ENCODE measurements at places on chromosomes 7 and 10.

DNA sequence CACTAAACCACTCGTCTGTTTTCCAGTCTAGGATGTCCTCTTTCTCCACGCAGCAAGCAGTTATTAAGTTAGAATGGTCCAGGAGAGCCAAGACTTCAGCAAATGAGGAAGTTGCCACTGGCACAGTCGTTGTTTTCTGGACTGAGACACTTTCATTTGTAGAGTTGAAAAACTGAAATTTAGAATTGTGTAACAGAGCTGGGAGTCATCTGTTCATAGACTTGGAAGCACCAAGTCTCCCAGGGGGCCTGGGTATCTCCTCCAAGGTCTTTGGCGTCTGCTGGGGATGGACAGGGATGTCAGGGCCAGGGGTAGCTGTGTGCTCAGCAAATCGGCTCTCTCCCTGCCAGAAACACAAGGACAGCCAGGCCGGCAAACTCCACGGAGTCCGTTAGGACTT is 208.4 kb downstream of the FANK1 start:
- no peak for DNase-seq

DNA sequence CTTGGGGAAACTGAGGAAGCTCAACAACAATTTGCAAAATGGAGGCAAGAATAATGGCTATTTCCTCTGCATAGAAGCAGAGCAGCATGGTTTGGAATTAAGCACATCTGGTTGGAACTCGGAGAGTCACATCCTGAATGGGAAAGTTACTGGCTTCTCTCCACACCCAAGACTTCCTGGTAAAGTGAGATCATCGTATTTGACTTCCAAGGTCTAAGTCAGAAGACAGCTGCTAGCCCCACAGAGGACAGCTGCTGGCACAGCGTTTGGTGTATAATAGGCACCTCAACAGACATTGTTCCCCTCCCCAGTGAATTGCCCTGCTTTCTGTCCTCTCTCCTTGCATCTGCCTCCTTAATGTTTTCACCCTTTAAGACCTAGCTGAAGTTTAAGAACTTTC is 37.0 kb upstream of the NRF1 start:
- no peak for DNase-seq

- DNase-seq, result no peak
Measured at GRCh38 chr10:99370993-99371392, 41.8 kb downstream of the CNNM1 start.

DNA sequence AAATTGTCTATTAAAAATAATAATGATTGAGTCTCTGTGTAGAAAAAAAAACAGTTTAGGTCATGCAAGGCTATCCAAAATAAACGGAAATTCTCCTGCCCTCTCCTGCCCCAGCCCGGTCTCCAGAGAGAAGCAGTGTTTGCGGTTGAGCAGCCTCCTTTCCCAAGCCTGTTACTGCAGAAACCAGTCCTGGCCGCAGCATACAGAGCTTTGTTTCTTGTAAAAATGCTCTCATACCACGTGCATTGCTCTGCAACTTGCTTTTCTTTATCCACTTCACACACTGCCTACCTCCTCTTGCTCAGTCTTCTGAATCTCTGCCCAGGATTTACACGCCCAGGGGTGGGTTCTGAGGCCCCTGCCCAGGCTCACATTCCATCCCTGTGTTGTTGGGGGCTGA is 34.4 kb upstream of the CUL1 start:
- DNase-seq, result no peak

DNA sequence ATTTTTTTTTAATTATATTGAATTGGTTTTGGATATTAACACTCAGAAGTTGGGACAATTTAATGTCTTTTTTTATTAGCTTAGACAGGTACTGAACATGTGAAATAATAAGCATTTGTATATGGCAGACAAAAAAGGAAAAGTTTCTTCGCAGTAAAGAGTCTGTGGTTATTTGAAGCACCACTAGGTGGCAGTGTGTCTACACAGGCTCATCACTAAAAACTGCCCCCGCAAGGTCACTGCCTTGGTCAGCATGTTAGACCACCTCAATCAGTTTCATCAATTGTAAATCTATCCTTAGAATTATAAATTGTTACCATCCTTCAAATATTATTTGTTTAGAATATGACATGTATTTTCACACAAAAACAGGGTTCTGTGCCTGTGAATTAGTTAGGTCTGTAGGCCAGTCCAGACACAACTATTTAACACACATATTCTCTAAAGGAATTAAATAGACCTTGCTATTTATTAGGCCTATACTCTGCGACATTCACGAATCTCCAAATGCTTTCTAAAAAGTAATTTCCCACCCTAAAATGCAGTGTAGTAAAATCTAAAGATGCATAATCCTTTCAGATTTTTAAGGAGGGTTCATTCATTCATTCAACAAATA is 17.0 kb downstream of the PNLIPRP3 start:
- DNase-seq, result no peak

GRCh38 chr10:10886861-10887531 is 130.7 kb upstream of the CELF2 start:
- DNase-seq, result no peak

- no peak for DNase-seq
Measured at GRCh38 chr10:72075376-72076115, 12.8 kb downstream of the SPOCK2 start.

DNA sequence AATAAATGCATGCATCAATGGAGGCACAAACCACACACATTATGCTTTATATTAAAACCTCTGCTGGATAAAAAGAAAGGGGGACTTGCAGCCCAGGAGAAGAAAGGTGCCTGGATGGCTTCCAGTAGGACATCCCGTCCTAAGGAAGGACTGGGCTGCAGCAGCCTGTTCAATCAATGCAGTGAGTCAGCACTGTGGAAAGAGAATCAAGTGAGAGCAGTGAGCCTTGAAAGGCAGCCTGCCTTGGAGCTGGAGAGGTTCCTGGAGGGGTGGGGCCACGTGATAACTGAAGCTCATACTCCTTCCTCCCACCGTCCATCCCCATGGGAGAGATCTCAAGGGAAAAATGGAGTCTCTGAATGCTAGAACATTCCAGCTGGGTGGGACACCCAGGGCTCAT is 501.2 kb downstream of the ADRA2A start:
- DNase-seq, result no peak

GRCh38 chr7:107353701-107354100 is 116.2 kb upstream of the GPR22 start:
- DNase-seq, result no peak

GRCh38 chr7:70097645-70098044 is 499.4 kb downstream of the AUTS2 start:
- no peak for DNase-seq

GRCh38 chr10:110531687-110532086 is 34.0 kb downstream of the DUSP5 start:
- DNase-seq, result no peak

DNA sequence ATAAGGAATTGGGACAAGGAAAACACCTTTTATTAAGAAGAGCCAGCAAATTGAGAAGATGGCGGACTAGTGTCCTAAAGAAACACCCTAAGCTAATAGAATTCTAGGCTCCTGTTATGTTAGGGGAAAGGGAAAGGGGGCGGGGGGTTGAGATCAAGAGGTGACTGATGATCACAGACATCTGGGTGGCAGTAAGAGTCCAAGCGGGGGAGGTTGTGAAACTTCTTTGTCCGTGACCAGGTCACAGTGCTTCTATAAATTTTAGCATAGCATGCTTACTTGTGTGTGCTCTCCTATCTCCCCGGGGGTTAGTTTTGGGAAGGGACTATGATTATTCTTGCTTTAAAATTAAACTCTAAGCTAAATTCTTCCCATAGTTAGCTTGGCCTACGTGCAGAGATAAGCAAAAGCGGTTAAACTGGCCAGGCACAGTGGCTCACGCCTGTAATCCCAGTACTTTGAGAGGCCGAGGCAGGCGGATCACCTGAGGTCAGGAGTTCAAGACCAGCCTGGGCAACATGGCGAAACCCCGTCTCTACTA is 262.1 kb downstream of the SKIDA1 start:
- DNase-seq, result no peak

DNA sequence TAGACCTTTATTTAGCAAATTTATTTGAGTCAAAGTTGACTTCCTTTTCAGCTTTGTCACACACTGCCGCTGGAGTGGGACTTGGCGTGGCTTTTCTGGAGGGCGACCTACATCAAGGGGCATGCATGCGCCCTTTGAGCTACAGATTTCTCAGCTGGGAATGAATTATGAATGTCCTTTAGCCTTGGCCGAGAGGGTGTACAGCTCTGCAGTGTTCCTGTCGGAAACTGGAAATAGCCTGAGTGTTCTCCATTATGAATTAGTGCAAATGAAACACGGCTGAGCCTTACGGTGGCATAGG is 79.7 kb downstream of the GLRX3 start:
- DNase-seq, result no peak

DNA sequence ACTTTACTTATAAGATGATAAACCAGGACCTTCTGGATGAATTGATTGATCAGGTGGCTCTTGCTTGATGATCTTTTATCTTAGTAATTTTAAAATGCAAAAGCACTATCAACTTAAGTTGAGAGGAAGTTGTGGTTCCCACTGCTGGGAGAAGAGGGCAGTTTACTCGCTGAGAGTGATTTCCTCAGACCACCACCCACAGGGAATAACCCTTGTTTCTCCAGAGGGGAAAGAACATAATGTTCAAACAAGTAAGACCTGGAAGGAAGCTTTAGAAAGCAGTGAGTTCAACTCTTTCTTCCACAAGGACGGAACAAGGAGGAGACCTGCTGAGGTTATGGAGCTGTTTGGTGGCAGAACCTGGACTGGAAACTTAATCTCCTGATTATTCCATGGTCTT is 138.7 kb downstream of the FAM204A start:
- no peak for DNase-seq

DNA sequence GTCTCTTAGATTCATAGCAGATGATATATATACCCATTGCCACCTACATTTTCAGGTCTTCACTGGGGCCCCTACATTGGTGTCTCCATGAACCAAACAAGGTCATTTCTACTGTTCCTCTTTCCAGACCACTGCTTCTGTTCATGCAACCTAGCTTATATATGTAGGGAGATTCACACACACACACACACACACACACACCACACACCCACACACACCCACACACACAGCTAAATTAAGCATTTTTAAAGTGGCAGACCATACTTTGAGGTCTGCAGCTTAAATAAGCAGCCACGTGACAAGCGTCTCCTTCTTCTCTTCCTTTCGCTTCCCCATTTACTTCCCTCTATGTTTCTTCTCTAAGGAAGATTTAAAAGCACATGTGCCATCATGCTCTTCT is 70.0 kb upstream of the CC2D2B start:
- no peak for DNase-seq

DNA sequence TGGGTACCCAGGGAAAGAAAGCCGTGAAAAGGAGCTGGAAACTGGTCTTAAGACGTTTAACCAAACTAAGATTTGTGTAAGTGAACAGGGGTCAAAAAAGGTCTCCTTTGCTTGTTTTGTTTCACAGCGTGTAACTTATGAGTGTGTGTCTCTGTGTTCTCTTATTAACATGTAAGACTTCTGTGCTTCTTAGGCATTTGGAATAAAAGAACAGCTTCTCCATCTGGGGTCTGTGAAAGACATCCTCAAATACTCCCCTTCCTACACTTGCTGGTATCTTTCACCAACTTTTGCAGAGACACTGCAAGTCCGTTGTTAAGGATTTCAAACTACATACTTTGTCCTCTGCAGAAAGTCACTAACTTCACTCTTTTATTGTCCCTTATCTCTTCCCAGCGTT is 615 bp upstream of the NEUROD6 start:
- DNase-seq, result no peak

DNA sequence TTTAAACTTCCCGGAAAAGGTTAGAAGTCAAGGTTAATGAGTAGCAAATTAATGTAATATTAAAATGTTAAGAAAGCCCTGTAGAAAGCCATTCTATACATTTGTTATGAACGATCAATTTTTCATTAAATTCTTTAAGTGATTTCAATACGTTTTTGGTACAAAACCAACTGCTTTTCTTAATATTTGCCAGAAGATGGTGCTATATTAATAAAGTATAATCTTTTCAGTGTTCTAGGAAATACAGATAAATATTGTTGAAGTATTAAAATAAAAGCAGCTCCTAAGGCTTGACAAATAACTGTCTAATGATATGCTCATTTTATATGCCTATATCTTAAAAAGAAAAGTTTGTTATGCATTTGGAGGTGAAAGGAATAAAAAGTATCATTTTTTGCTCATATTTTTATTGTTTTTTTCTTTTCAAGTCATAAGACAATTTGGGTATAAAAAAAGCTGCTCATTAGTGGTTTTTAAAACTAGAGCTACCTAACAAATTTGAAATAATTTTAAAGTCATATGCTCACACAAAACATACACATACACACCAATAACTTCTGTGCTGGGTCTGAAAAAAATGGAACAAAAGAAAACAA is 130.3 kb upstream of the POT1 start:
- DNase-seq, result no peak

- no peak for DNase-seq
Measured at GRCh38 chr10:102614888-102615287, 29.4 kb upstream of the TRIM8 start.

- no peak for DNase-seq
Measured at GRCh38 chr10:88473989-88474883, 108.9 kb downstream of the RNLS start.

GRCh38 chr7:16298221-16298620 is 123.1 kb downstream of the CRPPA start:
- no peak for DNase-seq

DNA sequence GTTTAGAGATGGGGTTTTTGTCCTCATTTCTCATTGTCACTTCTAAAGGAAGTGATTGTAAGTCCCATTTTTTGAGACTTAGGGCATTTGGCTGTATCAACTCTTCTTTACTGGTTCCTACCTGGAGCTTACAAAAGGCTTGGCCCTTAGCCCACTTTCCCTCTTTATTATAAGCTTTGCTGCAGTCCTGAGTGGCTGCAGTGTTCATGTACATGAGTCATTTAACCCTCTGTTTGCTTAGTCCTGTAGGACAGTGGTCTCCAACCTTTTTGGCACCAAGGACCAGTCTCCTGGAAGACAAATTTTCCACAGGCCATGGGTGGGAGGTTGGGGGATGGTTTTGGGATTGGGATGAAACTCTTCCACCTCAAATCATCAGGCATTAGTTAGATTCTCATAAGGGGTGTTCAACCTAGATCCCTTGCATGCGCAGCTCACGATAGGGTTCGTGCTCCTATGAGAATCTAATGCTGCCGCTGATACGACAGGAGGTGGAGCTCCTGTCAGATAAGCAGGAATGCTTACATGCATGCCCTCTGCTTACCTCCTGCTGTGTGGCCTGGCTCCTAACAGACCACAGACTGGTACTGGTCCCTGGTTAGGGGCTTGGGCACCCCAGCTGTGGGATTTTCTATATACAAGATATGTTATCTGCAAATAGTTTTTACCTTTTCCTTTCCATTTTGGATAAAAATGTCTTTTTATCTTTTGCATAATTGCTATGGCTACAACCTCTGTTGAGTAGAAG is 99.7 kb downstream of the CCSER2 start:
- no peak for DNase-seq

DNA sequence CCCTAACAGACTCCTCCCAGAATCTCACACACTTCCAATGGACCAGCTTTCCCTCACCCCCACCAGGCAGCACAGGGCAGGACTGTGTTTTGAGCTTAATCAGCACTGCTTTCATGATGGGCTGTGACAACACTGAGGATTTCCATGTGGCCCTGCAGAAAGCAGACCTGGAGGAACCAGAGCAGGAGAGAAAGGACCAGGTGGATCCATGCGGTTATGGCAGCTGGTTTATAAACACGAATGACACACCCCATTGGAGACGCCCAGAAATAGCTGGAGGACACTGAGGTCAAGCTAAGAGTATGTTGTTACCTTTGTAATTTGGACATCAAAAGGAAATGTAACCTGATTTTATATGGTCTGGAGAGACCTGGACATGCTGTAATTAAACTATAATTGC is 31.7 kb upstream of the HERPUD2 start:
- DNase-seq, result no peak

Measured in activated CD4-positive, alpha-beta T cell treated with anti-CD3 and anti-CD28 coated beads, Interleukin-2, amount 50 U/mL, for 24 hours (primary cell).